ENCODE measurements at places on chromosomes 6 and 20.
A peak's percentile ranks its signal among the peaks of the same experiment; 100 is the strongest.

DNA sequence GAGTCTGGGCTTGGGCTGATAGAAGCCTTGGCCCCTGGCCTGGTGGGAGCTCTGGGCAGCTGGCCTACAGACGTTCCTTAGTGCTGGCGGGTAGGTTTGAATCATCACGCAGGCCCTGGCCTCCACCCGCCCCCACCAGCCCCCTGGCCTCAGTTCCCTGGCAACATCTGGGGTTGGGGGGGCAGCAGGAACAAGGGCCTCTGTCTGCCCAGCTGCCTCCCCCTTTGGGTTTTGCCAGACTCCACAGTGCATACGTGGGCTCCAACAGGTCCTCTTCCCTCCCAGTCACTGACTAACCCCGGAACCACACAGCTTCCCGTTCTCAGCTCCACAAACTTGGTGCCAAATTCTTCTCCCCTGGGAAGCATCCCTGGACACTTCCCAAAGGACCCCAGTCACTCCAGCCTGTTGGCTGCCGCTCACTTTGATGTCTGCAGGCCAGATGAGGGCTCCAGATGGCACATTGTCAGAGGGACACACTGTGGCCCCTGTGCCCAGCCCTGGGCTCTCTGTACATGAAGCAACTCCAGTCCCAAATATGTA is 957 bp upstream of the VEGFA start:
- no peak for DNase-seq

DNA sequence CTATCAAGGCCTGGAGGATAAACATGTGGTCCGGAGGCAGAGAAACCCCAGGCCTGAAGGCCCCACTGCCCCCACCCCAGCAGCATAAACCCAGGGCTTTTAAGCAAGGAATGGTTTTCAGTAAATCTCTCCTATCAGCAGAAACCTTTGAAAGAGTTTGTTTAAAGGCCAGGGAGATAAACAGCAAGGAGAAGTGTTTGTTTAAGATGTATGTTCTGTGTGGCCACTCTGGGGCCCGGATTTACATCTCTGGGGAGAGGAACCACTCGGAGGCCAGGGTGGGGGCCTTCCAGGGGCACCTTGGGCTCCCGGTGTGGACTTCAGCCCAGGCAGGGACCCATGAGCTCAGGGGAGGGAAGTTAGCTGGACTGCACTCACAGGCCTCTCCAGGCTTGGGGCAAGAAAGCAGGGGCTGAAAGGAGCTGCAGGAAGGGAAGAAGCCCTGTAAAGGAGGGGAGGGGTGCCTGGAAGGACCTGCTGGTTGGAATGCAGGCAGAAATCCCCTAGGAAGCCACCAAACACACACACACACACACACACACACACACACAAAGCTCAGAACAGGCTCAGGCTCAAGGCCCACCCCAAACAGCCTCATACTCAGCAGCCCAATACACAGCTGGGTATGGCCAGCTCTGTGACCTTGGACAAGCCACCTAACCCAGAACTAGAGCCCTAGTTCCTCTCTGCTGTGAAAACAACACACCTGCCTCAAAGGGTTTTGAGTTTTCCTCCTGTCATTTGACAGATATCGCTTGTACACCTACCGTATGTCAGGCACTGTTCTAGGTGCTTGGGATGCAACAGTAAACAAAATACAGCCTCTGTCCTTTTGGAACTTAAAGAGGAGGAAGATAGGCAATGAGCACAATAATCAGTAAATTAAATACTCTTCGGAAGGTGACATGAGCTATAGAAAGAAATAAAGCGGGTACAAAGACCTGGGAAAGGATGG is 26.2 kb upstream of the FOXP4 start:
- DNase-seq: no peak

GRCh38 chr6:36277946-36278470 is 8.1 kb downstream of the PNPLA1 start:
- no peak for DNase-seq

DNA sequence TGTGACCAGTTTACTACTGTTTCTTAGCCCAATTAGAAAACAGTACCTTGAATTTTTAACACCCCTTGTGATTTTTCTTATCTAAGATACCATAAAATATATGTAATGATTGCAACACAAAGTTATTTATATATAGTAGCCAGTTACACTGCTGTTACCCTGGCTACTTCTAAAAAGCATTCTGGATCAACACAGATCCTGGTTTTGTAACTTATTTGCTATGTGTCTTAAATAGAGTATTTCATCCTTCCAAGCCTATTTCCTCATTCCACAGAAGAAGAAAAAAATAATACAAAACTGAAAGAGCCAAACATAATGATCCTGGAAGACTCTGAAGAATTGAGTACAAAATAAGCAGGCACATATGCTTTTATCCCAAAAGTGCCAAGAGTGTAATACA is 19.0 kb upstream of the GSTA4 start:
- DNase-seq: no peak

- no peak for DNase-seq
Observed at GRCh38 chr6:81216668-81217067, 535.8 kb downstream of the TENT5A start.

DNA sequence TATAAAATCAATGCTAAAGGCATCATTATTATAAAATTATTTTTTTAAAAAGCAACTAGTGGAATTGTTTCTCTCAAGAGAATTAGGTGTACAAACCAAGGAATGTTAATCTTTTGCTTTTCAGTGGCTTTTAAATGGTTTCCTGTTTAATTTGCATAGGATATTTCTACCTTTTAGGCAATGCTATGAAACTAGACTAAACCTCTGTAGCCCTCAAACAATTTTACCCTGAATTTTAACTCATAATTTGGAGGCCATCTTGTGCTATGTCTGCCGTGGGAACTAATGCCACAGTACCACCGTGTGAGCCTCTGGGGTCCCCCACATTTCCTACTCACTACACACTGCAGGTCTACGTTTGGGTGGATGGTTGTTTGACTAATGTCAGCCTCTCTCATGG is 20.6 kb downstream of the PHACTR2 start:
- DNase-seq: no peak

- DNase-seq: no peak
Observed at GRCh38 chr6:79313254-79313653, 78.8 kb upstream of the HMGN3 start.

GRCh38 chr20:60213126-60213893 is 255.1 kb downstream of the CDH26 start:
- DNase-seq: no peak

DNA sequence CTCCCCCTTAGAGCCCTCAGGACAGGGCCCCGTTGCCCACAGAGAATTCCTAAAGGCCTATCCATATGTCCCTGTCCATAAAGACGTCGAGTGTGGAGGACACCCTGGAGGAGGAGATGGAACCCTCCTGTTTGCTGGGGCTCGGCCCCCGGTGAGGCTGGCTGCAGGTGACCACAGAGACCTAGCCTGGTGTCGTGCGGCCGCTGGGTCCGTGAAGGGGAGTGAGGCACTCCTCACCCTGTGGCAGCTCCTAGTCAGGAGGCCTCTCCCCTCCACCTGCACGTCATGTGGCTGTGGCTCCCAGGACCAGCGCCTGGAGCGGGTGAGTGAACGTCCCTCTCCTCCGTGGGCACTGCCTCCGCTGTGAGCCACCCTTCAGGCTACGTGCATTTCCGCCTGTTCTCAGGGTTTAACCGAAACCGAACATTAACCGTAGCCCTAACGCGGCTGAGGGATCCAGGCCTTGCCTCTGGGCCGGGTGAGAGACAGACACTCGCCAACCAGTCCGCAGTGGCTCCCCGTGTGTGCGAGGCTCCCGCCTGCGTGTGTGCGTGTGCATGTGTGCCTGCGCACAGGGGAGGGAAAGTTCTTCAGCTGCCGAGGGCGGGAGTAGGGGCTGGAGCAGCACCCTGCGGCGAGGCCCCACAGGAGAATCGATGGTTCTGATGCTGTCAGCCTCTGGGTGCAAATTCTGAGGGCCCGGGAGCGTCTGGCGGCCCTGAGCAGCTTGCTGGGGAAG is 5.9 kb upstream of the TCEA2 start:
- no peak for DNase-seq

DNA sequence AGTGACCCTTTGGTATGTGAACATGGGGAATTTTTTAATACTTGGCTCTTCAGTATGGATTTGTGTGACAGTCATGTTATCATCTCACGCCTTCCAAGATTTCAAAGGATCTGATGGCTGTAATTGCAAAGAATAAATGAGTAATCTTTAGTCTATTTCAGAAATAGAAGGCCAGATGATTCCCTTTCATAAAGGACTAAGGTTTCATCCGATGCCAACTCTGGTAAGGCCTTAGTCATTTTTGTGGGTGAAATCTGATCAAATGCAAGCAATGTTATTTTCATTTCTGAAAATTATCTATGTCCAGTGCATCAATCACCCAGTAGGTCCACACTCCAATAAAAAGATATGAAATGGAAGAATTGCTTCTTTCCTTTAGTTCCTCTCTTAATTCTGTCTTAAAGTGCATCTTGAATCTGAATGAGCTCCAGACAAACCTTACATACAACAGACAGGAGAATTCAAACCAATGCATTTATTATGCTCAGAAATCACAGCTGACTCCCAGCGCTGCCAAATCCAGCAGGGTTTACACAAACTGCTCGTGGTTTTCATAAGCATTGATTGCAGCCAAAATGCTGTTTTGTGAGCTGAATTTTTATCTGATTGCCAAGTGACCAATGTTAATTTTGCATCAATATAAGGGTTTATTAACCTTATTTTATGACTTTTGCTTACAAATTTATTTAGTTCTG is 565.2 kb upstream of the MARCKS start:
- DNase-seq: no peak

DNA sequence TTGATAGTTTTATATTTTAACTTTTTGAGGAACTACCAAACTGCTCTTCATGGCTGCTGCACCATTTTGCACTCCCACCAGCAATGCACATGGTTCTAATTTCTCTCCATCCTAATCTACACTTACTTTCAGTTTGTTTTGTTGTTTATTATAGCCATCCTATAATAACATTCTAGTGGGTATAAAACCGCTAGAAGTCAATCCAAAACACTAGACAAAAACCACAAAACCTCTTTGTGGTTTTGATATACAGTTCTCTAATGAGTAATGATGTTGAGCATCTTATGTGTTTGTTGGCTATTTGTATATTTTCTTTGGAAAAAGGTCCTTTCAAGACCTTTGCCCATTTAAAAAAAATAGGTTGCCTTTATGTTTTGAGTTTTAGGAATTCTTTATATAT is 5.6 kb downstream of the RPP21 start:
- DNase-seq: no peak

DNA sequence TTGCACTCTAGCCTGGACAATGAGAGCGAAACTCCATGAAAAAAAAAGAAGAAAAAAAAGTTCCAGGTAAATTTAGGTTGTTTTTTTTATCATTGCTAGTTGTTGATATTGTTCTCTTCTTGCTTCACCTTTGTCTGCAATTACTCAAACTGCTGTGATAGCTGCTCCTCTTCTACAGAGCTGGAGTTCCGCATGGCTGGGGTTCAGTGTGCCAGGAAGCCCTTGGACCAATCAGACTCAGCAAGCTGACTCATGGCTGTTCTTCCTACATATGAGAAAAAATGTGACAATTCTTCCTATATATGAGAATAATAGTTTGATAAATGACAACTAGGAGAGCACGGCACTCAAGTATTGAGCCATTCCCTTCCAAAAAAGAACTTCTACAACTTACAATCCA is 28.4 kb downstream of the DPPA5 start:
- no peak for DNase-seq

- DNase-seq: no peak
Observed at GRCh38 chr20:25372584-25373336, 17.9 kb downstream of the ABHD12 start.

GRCh38 chr6:111844376-111844775 is 28.9 kb downstream of the FYN start:
- DNase-seq: no peak

- no peak for DNase-seq
Observed at GRCh38 chr6:5028921-5029320, 25.1 kb upstream of the RPP40 start.

DNA sequence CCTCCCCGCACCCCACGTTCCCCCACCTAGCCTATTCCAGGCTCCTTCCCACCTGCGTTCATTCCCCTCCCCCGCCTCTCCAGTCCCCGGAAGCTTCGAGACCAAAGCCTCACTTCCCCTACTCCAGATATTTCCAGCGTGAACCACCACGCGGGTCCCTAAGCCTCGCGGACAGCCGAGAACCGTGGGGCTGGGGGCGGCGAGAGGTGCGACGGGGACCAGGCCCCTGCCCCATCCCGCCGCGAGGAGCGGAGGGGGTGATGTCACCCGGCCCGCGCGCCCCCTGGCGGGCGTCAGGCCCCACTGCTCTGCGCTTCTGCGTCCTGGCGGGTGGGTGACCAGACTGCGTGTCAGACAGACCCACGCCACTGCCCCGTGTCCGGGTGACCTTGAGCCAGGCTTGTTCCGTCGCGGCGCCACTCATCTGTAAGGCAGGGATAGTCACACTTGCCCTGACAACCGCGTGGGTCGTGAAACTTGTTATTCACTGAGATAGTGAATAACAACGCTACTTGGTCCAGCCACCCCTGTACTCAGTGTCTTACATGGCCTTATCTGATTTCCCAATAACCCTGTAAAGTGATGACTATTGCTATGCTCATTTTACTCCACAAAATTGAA is 9.0 kb upstream of the HSP90AB1 start:
- DNase-seq: peak; percentile 70

- no peak for DNase-seq
Observed at GRCh38 chr6:159853754-159854153, 37.0 kb upstream of the MAS1 start.

GRCh38 chr6:19719691-19720128 is 117.5 kb upstream of the ID4 start:
- no peak for DNase-seq

DNA sequence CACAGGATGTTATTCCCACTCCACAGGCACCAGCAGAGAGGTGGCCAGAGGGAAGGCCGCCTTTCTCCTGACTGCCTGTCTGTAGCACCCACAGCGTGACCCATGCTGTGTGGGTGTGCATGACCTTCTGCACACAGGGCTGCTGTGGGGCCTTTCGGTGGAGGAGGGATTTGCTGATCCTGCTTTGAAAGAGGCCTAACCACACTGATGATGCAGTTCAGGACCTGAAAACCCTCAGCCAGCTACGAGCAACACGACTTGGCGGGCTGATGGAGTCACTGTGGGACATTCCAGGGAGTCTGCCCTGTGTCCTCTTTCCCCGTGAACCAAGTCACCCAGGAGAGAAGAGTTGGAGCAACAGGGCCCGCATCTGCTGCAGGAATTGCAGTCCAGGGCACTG is 49.1 kb downstream of the SYTL3 start:
- no peak for DNase-seq

- no peak for DNase-seq
Observed at GRCh38 chr6:2890976-2891767, 11.9 kb downstream of the SERPINB9 start.

GRCh38 chr6:45002390-45003105 is 325.6 kb upstream of the RUNX2 start:
- DNase-seq: no peak

GRCh38 chr6:90370493-90370959 is 73.9 kb upstream of the BACH2 start:
- DNase-seq: no peak

GRCh38 chr6:39227476-39227875 is 1.8 kb downstream of the KCNK5 start:
- DNase-seq: no peak

- DNase-seq: no peak
Observed at GRCh38 chr6:149754548-149754947, 5.0 kb downstream of the PCMT1 start.
